B cell (primary cell): ENCODE measurements at places on chromosomes 11 and 22. TPM values are rescaled to one million over a fixed set of nuclear protein-coding genes. Genes with fewer than 3 reads are reported as not detected.

SLC29A2 gene
- total RNA-seq = 18.5 and 20.1 TPM in 2 replicates

BATF2 gene
- total RNA-seq = 0.51 and 0.62 TPM in 2 replicates

CLTCL1 gene
- 5.2 and 5.5 TPM in 2 replicates for total RNA-seq

GANAB gene
- 190 and 204 TPM in 2 replicates for total RNA-seq

SLC17A6 gene
- total RNA-seq = not detected in 2 replicates

BACE1-AS gene
- 11.2 and 13.9 TPM in 2 replicates for total RNA-seq

PGA5 gene
- not detected in 2 replicates for total RNA-seq

TCIRG1 gene
- total RNA-seq = 305 and 306 TPM in 2 replicates

DERL3 gene
- total RNA-seq = 74.1 and 77.0 TPM in 2 replicates

PPFIBP2 gene
- 175 and 202 TPM in 2 replicates for total RNA-seq
